ENCODE measurements at places on chromosomes 1 and 21.
A peak's percentile ranks its signal among the peaks of the same experiment; 100 is the strongest.

- no peak for DNase-seq
Measured at GRCh38 chr1:54743416-54744226, 20.7 kb downstream of the PARS2 start.

GRCh38 chr1:15833842-15834405 is 13.6 kb upstream of the SPEN start:
- peak; percentile 56 for DNase-seq

GRCh38 chr1:40067023-40067422 is 26.5 kb downstream of the CAP1 start:
- no peak for DNase-seq

DNA sequence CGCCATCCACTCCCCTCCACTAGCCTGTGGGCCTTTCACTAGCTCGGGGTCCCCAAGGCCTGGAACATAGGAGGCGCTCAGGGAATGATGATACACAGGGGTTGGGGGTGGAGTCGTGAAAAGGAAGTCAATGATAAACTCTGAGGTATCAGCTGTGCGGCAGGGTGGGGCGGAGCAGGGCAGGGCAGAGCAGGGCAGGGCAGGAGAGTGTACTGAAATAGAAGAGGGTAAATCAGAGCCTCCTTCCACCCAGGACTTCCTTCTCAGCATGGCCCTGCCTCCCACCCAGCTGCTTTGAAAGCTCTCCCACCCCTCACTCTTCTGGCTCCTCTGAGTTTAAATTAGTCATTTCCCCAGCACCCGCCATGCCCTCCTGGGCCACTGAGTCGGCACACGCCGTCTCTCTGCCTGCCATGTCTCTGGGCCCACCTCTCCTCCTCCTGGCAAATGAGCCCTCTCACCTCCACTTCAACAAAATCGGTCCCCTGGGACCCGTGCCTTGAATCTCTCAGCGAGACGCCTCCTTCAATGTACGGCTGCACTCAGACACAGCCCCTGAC is 16.9 kb downstream of the CAPZB start:
- no peak for DNase-seq

DNA sequence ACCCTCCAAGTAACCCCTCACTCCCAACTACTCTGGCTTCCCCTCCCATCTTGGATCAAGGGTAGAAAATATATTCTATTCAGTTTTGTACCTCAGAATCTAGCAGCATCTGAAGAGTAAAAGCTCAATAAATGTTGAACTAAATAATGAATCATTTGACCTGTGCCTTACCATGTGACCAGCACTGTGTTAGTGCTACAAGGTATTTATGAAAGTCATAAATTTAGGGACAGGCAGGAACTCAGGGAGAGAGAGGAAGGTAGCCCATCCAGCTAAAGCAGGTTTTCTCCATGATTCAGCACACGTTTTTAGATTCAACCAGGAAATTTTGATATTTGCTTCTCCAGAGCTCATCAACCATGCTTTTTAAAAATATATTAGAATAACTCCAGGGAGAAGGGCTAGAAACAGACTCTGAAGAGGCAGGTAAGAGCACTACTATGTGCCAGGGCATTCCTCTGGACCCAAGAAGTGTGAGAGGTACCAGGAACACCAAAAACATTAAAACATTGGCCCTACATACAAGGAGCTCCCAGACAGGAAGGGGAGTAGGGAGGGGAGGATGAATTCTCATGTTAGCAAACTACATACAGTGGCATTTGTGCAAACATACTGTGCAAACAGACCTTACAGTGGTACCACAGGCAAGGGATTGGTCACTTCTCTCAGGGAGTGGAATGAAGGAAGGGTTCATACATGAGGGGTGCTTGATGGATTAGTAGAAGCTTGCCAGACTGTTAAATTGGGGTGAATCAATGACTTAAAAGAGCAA is 64.3 kb downstream of the FYB2 start:
- no peak for DNase-seq

DNA sequence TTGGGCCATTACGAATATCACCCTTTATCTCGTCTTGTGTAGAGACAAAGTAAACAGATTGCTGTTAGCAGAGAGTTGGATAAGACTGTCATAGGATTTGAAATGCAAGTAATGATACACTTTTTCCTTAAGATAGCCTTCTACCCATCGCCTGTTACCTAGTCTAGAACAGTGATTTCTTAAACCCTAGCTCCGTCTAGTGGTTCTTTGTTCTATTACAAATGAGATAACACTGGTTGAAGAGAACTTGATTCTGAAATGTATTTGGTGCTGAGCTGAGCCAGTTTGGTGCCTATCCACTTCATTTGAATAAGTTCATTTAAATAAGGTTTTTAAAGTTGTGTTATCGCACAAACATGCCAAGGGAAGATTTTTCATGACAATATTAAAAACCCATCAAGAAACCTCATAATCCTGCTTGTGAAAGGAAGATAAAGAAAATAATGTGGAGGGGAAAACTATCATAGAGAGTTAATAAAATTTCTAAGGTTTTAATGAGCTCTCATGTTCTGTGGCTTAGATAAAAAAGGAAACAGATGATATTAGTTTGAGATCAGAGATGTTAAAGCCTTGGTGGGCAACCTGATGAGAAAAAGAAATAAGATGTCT is 1.5 kb upstream of the KCNH1 start:
- DNase-seq: no peak

DNA sequence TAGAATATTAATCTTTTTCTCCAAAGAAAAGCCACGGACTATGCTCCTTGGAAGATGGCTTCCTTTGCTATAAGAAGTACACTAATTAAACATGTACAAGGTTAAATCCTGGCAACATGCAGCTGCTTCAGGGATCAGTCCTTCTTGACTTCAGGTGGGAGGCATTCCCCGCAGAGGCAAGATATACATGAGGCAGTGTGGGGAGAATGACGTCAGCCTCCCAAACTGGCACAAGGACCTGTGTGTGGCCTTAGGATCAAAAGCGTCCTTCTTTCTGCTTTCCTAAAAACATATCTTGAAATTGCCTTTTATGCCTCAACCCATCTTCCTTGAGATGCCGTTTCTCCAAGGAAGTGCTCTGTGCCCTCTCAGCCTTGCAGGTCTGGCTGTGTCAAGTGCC is 90.3 kb downstream of the WLS start:
- DNase-seq: no peak

DNA sequence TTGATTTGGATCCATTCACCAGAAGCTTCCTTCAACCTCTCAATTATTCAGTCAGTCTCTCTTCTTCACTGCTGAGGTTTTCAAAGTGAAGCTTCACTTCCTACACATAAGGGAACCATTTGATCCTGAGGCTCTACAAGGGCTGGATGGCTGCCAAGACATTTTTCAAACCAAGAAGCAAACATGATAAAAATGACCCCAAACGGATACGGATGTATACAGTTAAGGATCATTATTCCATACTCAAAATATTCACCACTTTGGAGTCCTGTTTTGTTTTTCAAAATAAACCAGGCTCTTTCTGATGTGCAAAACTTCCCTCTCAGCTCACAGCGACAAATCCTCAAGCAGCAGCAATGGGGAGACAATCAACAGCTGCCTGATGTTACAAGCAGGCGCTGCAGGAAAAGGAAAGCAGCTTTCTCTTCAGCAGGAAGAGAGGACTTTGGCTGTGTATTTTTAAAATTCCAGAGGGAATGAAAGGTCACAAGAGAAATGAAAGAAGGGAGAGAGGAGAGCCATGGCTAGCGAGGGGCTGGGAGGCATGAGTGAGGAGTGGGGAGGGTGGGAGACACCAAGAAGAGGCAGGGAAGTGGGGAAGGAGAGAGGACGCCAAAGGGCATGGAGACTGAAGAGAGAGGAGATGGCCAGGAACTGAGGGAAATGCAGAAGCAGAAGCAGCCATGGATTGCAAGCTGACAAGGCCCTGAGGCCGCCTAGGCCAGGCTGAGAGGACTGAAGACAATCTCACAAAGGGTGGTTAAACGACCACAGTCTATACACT is 145.4 kb downstream of the SLC45A1 start:
- no peak for DNase-seq

DNA sequence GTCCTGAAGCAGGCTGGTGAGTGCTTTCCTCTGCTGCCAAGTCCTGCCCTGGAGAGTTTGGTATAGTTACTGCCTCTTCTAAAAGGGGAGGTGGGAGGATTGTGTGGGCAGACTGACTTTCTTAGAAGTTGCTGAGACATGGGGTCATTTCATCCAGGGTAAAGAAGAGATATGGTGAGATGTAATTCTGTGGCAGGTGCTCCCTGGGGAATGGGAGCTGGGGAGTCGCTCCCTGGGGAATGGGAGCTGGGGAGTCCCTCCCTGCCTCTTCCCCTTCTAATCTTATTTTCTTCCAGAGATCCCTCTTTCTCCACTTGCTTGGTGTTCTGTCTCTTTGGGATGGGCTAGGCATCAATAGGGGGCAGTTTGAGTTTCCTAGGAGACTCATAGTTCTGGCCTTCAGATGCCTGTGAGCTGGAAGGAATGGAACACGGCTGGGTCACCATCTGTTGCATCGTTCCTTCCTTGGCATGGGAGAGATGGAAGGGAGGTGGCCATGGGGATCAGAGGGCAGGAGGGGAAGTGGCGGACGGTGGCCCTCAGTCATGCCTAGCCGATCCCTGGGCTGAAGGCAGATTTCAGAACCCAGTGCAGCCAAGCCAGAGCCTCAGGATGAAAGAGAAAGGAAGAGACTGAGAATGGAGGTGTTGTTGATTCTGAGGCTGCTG is 59.0 kb downstream of the NFASC start:
- DNase-seq: no peak

- no peak for DNase-seq
Measured at GRCh38 chr1:182684116-182684828, at the start of gene RGS8. Gene RGS8 (minus strand): TSS chr1:182684587. CDS start chr1:182669649, 14,938 bp downstream.

- no peak for DNase-seq
Measured at GRCh38 chr21:43021756-43022600, 47.6 kb downstream of the PKNOX1 start.

DNA sequence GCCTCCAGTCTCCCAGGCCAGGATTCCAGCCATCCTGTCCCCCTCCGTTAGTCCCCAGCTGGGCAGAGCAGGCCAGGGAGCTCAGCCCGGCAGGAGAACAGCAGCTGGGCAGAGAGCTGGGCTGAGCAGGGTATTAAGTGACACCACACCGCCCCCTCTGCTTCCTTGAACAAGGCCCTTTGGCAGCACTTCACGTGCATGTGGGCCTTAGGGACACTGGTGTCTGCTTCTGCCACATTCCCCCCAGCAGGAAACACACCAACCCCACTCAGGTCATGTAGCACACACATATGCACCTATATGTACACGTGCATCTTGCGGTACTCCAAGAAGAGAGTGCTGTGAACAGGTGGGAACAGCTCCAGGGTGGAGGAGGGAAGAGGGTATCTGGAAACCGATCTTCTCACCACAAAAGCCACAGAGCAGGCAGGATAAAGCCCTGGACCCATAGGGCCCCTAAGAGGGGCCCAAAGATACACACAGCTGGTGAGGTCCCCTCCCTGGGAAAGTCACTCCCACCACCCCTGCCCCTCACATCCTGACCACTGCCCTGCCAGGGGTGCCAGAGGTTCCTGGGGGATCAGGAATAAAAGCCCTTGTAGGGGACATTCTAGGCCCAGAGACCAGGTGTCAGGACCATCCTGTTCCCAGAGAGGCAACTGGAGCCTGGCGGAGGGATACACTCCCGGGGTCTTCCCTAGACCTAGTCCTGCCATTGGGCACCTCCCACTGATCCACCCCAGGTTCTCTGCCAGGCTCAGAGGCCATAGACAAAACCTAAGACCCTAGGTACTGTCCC is 4.5 kb downstream of the EPHA2 start:
- DNase-seq: no peak

DNA sequence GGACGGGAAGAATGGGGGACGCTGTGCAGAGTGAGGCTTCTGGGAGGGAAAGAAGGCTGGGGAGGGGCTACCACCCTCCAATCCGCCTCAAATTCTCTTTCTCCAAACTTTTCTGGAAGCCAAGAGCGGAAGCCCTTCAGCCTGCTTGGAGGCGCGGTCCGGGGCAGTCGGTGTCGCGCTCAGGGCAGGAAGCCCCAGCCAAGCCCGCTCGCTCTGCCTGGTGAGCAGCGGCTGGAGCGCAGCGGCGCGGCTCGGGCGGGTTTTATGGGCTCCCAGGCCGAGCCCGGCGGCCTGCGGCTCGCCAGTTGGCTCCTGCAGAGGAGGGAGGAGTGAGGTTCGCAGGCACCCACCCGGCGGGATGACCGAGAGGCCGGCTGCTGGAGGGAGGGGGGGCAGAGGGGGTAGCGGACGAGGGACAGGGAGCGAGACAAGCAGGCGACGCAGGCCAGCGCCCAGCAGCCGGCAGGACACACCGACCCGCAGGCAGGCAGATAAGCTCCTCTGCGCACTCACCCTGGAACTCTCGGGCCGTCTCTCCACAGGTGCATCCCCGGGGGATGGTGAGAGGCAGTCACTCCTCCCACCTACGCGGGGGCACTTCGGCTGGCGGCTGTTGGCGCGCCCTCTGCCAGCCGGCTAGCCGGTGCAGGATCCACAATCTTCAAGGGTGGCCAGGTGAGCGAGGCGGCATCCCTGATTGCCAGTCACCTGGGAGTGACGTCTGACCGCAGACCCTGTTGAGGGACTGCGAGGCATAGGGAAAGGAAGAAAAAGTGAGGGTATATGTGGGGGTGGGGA is at the start of gene AVPR1B:
AVPR1B (minus strand) TSS at position 238 of the 798 bp plus-strand sequence. CDS start 498 bp downstream, outside the sequence.
- no peak for DNase-seq

DNA sequence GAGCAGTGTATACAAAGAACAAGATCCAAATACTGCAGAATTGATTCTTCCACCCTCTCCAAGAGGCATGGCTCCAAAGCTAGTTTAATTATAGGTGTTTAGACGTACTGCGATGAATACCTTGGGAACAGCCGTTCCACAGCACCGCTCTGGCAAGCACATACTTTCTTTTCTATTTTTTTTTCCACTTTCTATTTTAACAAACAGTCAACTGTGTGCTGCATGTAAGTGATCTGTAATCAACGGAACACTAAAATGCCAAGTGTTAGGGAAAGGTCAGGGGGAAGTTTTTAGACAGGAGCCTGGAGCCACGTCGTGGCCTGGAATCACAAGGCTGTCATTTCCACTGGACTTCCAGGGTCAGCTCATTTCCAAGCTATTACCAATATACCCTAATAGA is 486.4 kb upstream of the DAB1 start:
- no peak for DNase-seq

GRCh38 chr1:1596493-1597274 is 3.3 kb downstream of the FNDC10 start:
- DNase-seq: no peak

DNA sequence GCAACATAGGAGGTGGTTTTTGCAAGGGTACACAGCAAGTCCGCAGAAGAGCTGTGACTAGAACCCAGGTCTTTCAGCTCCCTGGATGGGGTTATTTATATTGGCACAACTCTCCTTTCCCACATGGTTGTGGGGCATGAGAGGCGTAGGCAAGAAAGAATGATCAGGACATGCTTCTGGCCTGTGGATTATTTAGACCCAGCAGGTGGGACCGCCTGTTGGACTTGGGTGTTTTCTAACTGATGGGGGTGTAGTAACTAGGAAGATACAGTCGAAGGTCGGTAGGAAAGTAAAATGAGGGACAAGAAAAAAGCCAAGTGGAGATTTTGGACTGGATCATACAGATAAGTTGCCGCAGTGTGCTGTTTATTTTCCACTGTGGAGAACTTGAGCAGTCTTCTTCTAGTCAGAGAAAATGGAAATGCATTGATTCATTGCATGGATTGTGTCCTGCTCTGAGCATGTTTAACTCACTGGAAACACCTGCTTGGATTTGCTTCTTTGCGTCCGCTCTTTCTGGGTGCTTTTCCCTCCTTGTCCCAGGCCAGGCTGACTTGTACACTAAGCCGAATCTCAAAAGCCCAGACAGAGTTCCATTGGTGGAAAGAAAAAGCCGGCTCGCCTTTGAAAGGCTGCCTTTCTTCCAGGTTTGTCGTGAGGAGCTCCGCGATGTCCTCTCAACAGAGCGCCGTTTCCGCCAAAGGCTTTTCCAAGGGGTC is 592 bp downstream of the CRCT1 start:
- no peak for DNase-seq

Data from NCI-H2081 treated with DMSO at 0.1 percent for 48 hours (cell line).